ENCODE measurements at places on chromosomes 4 and X.
A peak's percentile ranks its signal among the peaks of the same experiment; 100 is the strongest.

DNA sequence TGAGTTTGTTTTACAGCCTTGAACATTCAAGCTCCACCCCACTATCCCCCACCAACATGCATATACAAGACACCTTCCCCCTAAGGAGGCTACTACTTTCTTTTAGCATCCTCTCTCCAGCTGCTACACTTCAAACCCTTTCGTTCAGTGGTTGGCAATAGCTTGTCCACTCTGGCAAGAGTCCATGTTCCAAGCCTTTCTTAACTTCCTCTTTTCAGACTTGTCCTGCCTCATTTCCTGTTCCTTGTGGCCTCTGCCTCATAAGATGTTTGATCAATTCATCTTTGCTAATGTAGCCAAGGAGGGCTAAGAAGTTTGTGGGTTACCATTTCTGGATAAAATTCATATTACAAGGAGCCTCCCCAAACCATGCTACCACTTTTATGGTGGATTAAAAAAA, 20.8 kb upstream of the ZCCHC12 start:
- DNase-seq, result no peak

DNA sequence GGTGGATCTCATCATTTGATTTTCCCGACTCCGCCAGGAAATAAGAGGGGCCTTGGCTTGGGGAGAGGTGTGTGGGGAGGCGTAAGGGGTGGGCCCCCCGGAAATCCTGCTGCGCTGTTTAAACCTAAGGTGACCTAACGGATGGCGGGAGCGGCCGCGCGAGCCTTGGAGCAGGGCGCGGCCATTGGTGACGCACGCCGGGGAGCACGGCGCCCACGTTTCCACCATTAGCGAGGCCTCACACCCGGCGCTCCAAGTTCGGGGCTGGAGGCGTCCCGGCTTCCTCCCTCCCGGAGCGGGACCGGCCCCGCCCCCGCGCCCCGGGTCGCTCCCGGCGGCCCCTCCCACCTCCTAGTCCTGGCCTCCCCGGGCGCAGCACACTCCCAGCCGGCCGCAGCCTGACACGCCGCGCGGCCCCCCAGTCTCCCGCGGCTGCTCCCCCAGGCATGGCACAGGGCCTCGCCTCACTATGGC, at the start of gene SMS:
Gene SMS (plus strand): TSS at position 354 of the 474 bp plus-strand sequence. CDS start 116 bp downstream, at position 470.
- DNase-seq, result peak; percentile 39

GRCh38 chrX:156008915-156009314, 11.4 kb downstream of the IL9R start:
- DNase-seq, result no peak

GRCh38 chrX:18949944-18950301, 34.0 kb downstream of the PHKA2 start:
- DNase-seq, result no peak

DNA sequence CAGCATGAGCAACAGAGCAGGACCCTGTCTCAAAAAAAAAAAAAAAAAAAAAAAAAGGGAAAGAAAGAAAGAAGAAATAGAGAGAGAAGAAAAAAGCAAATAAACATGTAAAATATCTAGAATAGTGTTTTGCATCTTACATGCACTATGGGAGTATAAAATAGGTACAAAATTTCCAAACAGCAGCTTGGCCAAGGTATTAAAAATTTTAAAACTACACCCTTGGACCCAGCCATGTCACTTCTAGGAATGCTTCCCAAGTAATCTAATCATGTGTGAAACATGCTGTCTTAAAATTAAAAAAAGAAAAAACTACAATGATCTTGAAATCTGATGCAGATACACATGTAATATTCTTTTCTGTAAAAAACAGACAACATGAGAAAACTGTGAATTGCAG, 21.6 kb downstream of the IRF2 start:
- DNase-seq, result no peak

GRCh38 chr4:159015841-159016240, 87.0 kb upstream of the RAPGEF2 start:
- no peak for DNase-seq

DNA sequence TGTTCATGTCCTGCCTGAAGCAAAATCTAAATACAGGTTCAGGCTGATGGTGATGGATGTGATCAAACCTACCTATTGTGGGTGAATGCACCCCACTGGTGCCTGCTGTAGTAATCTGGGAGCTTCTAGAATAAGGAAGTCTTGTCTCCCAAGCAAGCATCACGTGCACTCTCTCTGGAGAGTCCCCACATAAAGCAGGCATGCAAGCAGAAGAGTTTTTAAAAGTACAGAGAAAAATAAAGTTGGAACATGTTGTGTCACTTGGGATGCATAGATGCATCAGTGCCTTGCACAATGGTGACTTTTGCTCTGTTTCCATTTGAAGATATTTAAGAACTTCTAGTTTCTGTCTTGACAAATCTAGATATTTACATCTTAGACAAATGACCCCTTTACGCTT, 54.9 kb downstream of the MAD2L1 start:
- DNase-seq, result no peak

DNA sequence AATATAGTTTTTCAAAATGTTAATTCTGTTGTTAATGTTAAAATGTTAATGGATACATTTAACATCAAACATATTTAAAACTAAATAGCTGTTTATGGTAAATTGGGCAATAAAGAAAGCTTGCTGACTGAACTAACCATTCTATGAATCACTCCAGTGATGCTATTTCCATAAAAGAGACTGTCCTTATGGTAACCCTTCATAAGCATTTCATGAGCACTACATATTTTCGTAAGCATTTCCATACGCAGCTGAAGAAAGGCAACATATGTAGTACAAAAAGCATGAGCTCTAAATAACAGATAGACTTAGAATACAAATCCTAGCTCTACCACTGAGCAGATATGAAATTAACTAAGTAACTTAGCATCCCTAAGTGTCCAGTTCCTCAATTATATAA, 188.9 kb downstream of the COL25A1 start:
- DNase-seq, result no peak

DNA sequence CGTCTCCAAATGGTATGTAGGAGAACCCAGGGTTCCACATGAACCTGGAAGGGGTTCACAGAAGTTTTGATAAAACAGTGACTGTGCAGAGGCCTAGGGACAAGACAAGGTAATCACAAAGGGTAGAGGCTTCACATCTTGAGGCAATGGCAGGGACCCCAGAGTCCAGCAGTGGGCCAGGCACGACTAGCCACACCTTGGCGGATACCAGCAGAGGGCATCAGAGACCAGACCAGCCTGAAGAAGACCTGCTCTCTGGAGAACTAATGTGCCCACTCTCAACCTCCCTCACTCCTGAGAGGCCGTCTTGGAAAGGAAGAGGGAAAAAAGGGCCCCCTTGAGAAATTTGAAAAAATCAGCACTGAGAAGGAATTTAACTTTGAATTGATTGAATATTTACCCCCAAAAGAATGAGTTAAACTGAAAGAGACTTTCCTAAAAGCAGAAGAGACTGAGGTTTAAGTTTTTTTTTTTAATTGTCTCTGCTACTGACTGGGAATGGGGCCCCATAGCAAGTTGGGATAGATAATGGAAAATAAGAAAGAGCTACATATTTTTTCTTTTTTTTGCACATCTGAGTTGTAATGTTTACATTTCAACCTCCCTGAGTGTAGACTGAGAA, 243.8 kb upstream of the JADE1 start:
- no peak for DNase-seq

Measured in CD4-positive, alpha-beta T cell treated with Interleukin-15 for 4 hours (primary cell).